Stromal cell of bone marrow (primary cell): ENCODE measurements at places on chromosomes 3 and 15.
A peak's percentile ranks its signal among the peaks of the same experiment; 100 is the strongest.

DNA sequence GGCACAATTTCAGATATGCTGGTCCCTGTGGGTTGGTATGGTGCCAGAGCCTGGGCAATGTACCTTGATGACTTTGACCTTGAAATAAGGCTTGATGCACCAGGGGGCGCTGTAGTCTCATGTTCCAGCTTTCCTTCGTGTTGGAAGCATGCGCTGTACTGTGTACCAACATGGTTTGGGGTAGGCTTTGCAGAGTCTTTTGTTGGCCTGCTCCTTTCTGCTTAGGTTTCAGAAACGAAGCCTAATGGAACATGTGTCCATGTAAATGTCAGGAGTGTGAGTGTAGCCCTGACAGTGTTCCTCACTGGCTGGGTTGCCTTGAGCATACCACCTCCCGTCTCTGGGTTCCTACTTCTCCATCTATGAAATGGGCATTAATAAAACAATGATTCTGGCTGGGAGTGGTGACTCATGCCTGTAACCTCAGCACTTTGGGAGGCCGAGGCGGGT lies 3.6 kb upstream of the CCR4 start:
- peak; percentile 31 for DNase-seq

DNA sequence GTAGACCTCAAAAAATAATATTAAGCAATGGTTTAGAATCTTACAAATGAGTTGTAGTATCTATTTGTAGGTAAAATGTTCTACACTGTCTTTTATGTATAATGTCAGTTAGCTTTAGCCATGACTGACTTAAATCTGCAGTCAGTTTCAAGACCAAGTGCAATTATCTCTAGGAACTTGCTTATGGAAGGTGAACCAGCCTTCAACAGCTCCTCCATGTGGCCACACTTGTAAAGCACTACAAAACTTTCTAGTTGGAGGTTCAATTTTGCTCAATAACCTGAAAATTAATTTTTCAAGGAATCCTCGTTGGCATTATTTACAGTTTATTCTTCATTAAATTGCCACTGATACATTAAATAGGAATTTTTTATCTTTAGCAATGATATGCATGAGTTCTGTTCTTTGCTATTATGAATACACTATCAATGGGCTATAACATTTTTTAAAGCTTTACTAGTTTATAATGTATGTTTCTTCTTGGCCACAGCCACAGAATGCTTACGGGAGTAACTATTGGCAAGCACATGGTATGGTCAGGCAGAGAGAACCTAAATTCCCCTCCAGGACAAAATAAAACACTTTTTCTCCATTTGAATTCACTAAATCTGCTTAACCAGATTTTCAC lies 315.3 kb upstream of the UBE2E2 start:
- no peak for DNase-seq

DNA sequence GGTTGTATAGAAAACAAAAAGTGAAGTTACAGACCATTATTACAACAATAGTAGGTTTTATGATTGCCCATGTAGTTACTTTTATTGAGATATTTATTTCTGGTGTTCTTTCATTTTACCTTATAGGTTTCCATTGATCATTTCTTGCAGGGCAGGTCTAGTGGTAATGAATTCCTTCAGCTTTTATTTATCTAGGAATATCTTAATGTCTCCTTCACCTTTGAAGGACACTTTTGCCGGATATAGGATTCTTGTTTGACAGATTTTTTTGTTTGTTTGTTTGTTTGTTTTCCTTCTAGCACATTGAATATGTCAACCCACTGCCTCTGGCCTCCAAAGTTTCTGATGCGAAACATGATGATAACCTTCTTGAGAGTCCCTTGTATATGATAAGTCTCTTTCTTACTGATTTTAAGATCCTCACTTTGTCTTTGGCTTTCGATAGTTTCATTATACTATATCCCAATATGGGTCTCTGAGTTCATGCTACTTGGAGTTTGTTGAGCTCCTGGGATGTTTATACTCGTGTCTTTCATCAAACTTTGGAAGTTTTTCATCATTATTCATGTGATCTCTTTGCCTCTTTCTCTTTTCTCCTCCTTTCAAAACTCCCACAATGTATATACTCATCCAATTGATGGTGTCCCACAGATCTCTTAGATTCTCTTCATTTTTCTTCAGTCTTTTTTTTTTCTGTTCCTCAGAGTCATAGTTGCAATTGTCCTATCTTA lies 62.8 kb downstream of the GLCE start:
- no peak for DNase-seq

GRCh38 chr3:14480207-14481017 lies 59.7 kb downstream of the GRIP2 start:
- DNase-seq, result no peak

GRCh38 chr3:62259924-62260323 lies 113.4 kb downstream of the FEZF2 start:
- no peak for DNase-seq

- no peak for DNase-seq
Observed at GRCh38 chr3:107323723-107324122, 53.5 kb upstream of the CCDC54 start.

DNA sequence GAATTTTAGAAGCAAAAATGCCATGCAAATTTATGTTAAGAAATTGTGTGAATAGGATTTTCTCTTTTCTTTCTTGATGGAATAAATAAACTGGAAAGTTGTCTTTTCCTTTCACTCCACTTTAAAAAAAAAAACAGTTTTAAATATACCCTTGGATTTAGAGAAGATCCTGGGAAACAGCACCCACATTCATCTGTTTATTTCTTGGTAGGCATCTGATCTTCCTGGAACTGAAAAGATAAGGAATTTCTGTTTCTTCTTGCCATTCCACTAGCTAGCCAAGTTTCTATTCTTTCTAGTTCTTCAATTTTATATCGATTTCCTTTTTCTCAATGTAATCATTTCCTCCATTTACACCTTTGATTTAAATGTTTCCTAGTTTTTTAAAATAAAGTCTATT lies 420.8 kb downstream of the NAALADL2 start:
- DNase-seq, result no peak

DNA sequence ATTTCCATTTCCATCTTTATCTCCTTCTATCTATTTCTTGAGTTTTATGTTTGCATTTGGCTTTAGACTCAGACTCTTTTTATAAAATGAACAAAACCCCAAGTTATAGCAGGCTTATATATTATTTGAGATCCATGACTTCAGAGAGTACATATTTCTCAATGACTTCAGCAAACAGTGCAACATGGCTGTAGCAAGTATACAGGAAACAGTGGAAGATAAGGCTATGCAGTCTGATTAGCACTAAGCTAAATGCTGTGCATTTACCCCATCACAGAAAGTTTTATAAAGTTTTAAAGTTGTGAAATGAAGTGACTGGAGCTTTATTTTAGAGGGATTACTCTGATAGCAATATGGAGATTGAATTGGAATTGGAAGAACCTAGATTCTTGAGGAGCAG lies 463.5 kb upstream of the TGFBR2 start:
- no peak for DNase-seq

DNA sequence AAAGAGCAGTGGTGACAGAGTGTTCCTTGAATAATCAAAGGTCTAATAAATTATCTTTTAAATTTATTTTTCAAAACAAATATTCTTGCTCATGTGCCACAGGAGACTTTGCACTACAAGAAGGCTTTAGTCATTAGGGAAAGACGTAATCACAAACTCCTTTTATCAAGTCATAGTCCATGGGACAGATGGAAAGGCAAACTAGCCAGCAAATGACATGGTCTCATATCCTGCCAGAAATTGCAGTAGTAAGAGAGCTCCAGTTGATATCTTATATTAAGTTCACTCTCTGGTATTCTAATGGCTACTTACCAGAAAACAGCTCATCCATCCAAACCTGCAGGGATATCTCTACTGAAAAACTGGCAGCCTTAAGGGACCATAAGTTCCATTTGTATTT lies 225.0 kb upstream of the TP63 start:
- DNase-seq, result no peak

- DNase-seq, result no peak
Observed at GRCh38 chr15:66126456-66126855, 127.1 kb downstream of the MEGF11 start.

DNA sequence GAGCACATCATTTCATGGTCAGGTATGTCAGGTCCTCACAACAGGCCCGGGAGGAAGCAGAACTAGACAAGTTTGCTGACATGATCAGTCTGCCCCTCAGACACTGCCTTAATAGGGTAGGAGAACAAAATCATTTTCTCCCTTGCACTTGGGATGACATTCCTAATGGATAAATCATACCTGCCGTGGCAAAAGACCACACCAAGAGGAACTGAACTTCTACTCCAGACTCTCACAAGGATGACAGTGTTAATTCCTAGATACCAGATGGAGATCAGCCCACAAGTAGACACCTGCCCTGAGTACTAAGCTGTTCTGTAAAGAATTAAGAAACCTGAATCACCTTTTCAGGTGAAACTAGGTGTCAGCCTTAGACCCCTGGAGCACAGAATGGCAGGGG lies 19.5 kb downstream of the SIAH2 start:
- DNase-seq, result no peak
